ELR (cell line): ENCODE measurements at places on chromosomes 6 and 20.

DNA sequence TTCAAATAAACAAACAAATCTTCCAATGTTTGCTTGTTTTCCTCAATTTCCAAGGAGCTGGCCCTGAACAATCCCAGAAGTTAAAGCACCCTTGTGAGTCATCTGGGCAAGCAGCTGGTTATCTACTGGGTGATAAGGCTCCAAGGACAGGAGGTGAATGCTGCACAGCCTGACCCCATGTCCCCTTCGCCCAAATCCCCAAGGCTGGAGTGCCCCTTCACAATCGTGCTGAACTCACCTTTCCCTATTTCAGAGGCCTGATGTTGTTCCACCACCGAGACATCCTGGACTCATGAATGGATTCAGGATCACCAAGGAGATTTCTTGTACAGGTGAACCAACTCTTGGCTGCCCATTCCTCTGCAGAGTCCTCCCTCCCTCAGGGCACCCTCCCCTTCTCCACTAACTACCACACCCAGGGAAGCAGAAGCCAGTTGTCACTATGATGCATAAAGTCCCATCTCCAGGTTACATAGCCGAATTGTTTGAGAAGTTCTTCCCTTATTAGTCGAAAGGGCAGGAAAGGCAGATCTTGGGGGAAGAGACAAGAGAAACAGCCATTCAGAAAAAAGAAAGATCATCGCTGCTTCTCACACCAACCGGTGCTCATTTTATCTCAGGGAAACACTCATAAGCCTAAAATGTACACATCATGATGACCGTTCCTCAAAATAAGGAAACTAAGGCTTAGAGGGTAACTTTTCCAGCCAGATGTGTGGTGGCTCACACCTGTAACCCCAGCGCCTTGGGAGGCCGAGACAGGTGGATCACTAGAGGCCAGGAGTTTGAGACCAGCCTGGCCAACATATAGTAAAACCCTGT is 138.8 kb upstream of the RREB1 start:
- no peak for DNase-seq

- DNase-seq, result no peak
Observed at GRCh38 chr6:130198483-130199035, 24.2 kb downstream of the SAMD3 start.

- peak; percentile 88 for DNase-seq
Observed at GRCh38 chr6:34657307-34657978, 39.1 kb downstream of the ILRUN start.

- peak; percentile 82 for DNase-seq
Observed at GRCh38 chr6:127058027-127058426, 60.4 kb upstream of the RSPO3 start.

DNA sequence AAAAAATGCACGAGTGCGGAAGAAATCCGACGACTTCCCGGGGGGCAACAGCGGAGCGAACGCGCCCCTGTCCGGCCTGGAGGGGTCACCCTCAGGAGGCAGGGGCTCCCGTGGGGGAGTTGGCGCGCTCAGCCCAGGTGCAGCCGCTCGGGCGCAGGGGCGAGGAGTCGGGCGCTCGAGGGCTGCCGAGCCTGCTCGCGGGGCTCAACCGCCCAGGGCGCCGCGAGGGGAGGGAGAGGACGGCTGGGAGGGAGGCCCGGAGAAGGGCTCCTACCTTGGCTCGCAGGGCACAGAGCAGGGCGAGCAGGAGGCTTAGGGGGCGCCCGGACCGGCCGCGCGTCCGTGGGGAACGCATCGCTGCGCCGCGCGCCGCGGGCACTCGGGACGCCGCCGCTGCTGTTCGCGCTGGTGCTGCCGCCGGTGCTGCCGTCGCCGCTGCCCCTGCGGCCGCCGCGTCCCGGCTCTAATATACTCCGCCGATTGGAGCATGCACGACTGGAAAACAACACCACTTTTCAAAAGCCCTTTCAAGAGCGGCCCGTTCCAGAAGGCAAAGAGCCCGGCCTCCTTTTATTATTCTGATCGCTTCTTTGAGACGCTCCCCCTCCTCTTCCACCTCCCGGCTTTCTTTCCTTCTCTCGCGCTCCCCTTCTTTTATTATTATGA is 490 bp downstream of the JAG1 start:
- peak; percentile 46 for DNase-seq

DNA sequence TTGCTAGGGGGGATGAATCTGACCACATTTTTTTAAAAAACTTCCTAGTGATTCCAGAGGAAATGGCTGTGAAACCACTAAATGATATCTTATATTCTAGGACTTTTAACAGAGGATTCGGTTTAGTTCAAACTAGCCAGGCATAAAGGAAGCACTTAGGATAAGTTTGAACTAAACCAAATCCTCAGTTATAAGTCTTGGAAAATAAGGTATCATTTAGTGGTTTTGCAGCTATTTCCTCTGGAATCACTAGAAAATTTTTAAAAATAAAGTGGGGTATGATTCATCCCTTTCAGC is 327.9 kb upstream of the QKI start:
- no peak for DNase-seq

DNA sequence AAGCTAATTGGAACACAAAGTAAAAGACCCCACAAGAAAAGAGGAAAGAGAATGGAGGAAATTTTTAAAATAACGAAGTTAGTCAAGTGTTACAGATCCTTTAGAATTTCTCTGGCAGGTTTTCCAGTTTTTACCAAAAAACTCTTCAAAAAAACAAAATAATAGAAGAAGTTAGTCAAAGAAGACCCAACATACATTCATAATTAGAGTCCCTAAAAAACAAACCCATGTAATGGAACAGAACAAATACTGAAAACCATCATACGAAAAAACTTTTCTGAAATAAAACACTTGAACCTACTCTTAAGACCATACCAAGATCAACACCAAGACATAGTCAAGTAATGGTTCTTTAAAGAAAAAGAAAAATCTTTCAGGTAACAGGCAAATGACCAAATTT is 31.6 kb downstream of the RANBP9 start:
- DNase-seq, result no peak

GRCh38 chr6:4018924-4019236 is 60.1 kb downstream of the FAM217A start:
- DNase-seq, result no peak

GRCh38 chr6:133980168-133980567 is 27.1 kb downstream of the TBPL1 start:
- no peak for DNase-seq

- DNase-seq, result no peak
Observed at GRCh38 chr6:170137911-170138910, 152.7 kb downstream of the DLL1 start.

DNA sequence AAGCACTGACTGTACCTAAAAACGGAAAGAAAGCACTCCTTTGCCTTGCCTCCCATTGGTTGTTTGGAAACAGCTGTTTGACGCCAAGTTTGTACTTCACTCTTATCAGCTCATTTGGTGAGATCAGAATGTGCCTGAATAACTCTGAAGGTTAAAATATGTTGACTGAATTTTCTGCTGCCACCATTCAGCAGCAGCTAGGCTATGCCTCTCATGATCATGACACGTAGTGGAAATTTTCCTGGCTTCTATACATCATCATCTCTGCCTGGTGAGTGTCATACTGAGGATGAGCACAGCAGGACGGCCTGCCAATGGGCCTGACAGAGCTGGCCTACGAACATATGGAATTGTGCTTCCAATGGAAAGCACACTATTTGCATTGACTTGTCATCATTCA is 704.9 kb upstream of the CITED2 start:
- DNase-seq, result no peak

- DNase-seq, result no peak
Observed at GRCh38 chr6:157976345-157977175, 5.1 kb upstream of the SYNJ2 start.

DNA sequence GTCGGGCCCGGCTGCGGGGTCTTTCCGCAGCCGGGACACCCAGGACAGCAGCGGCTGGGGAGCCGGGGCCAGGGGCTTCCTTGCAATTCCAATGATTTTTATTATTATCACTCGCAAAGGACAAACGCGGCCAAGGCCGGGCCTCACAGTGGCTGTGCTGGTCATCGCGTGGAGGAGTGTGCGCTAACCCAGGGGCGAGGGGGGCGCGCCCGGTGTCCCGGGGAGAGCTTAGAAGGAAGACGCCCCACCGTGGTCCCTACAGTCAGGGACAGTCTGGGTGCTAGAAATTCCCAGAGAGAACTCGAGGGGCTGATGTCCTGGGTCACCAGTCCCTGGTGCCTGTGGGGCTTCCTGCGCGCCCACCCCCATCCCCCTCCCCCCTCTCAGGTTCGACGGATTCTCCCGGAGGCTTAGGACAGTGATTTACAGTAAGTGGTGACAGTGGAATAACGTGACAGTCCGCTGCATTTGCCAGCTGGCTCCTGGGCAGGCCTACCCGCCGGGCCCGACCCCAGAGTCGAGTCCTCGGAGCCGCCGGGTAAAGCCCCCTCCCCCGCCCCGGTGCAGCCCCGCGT is 9.5 kb downstream of the FOXC1 start:
- DNase-seq, result no peak

DNA sequence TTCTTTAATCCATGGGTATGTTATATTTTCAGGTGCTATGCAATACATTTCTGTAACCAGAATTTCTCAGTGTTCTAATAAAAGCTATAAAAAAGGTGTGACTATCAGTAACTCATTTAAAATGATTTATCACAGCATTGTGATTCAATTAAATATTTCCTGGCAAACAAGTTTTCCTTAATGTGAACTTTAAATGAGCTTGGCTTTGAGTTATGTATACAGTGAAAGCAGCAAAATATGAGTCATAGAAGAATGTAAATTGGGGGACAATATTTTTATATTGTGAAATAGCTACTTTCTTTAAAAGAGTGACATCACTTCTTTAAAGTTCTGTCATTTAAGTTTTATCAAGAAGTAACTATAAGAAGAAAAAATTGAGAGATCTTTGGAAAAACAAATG is 484.9 kb upstream of the MAN1A1 start:
- DNase-seq, result no peak

DNA sequence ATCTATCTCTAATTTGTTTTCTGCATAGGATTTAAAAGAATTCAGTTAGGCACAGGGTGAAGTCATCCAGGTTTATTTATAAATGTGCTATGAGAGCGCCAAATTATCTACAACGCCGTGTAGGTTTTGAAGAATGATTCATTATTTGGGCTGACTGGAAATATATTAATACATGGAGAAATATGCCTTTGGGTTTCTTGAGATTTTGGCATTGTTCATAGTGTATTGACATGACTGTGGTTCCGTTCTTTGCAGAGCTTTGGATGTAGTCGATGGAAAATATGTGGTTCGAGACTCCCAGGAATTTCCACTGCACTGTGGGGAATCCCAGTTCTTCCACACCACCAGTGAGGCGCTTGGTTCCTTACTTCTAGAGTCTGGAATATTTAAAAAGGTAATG is 90.9 kb downstream of the CRYBG1 start:
- DNase-seq, result no peak

- peak; percentile 67 for DNase-seq
Observed at GRCh38 chr6:127515234-127515793, 3.8 kb downstream of the MTCL3 start.

GRCh38 chr6:90719321-90720195 is 132.7 kb upstream of the MAP3K7 start:
- DNase-seq, result no peak

DNA sequence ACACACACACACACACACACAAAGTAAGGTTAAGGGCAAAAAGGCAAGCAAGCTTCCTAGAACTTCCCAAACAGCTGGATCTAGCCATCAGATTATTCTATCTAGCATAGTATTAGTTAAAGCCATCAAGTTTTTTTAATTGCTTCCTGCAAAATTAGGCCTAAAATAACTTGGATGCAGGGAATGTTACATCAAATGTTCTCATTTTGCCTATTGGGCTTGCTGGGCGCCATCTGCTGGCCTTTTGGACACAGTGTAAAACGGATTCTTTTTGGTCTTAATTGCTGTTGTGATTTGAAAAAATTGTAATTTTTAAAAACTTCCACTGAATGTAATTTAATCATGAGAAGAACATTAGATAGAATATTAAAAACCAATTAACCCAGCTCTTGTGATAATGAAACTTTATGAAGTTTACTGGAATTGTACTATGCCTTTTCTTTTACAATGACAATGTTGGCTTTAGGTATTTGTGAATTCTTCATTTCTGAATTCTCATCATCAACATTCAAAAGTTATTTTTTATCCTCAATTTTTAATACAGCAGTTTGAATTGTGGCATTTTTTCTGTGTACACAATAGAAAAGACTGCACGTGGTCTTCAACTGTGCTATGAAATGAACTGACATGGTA is 6.8 kb downstream of the MKKS start:
- peak; percentile 77 for DNase-seq

- peak; percentile 65 for DNase-seq
Observed at GRCh38 chr20:43915211-43916072, 790 bp downstream of the TOX2 start.

DNA sequence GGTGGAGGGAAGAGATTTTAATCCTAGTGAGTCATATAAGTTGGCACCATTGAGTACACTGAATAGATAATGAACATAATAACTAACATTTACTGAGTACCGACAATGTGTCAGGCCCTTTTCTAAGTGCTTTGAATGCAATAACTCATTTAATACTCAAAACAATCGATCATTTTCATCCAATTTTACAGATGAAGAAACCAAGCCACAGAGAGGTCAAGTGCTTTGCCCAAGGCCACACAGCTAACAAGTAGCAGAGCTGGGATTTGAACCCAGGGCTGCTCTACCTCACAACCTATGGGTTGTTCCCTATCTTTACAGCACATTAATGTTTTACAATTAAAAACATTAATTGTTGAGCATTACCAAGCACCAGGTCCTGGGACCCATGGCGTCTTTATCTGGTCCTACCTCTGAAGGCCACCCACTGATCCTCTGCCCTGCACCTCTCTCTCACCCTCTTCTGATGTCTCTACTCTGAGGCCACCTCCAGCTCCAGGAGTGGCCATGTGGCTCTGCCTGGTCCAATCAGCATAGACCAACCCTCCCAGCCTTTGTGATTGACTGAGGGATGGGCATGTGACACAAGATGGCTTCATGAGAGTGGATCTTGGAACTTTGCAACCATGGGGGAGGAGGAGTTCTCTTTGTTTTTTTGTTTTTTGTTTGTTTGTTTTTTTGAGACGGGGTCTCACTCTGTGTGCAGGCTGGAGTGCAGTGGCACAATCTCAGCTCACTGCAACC is 83.9 kb downstream of the KCNB1 start:
- DNase-seq, result no peak

GRCh38 chr6:24356310-24356973 is 1.4 kb downstream of the DCDC2 start:
- no peak for DNase-seq

GRCh38 chr6:159726255-159726917 is 920 bp upstream of the WTAP start:
- DNase-seq, result no peak

GRCh38 chr20:53098621-53099020 is 126.5 kb downstream of the TSHZ2 start:
- DNase-seq, result no peak

- DNase-seq, result peak; percentile 48
Observed at GRCh38 chr6:108114841-108115597, 40.5 kb upstream of the OSTM1 start.

GRCh38 chr6:16752206-16752866 is 8.9 kb downstream of the ATXN1 start:
- DNase-seq, result peak; percentile 97

- no peak for DNase-seq
Observed at GRCh38 chr20:56348305-56348693, 10.5 kb upstream of the FAM210B start.

- DNase-seq, result peak; percentile 3
Observed at GRCh38 chr6:9197726-9198125, 762.4 kb upstream of the SLC35B3 start.

GRCh38 chr6:80434691-80435350 is 328.4 kb downstream of the BCKDHB start:
- DNase-seq, result no peak
